H9 (cell line): ENCODE measurements at places on chromosomes 3 and 15. TPM values are rescaled to one million over a fixed set of nuclear protein-coding genes. Genes with fewer than 3 reads are reported as not detected.

GRCh38 chr15:100043068-100043641 is 298.6 kb downstream of the ADAMTS17 start:
- H3K4me1 ChIP-seq = no peaks in the 10 kb centered on the region
- no peak overlapping the region for H3K4me3 ChIP-seq
- no peak overlapping the region for H3K27ac ChIP-seq
- peaks cover 15% of the 10 kb centered on the region for H3K36me3 ChIP-seq
- H3K27me3 ChIP-seq = no peaks in the 10 kb centered on the region

GRCh38 chr3:11080492-11080891 is 73.8 kb upstream of the HRH1 start:
- H3K4me3 ChIP-seq = no peak overlapping the region
- DNase-seq = no peak
- no peaks in the 10 kb centered on the region for H3K4me1 ChIP-seq
- no peaks in the 10 kb centered on the region for H3K27me3 ChIP-seq
- H3K27ac ChIP-seq = no peak overlapping the region

Gene CHL1
- total RNA-seq = 0.04 TPM in 1 of 2 replicates, not detected in the other

Gene AADACL2
- total RNA-seq = not detected in 2 replicates

- no peak for DNase-seq
- no peaks in the 10 kb centered on the region for H3K27me3 ChIP-seq
- no peaks in the 10 kb centered on the region for H3K36me3 ChIP-seq
- no peak overlapping the region for H3K4me3 ChIP-seq
- no peak overlapping the region for H3K27ac ChIP-seq
Observed at GRCh38 chr3:24722087-24722486, 227.4 kb upstream of the THRB start.

DNA sequence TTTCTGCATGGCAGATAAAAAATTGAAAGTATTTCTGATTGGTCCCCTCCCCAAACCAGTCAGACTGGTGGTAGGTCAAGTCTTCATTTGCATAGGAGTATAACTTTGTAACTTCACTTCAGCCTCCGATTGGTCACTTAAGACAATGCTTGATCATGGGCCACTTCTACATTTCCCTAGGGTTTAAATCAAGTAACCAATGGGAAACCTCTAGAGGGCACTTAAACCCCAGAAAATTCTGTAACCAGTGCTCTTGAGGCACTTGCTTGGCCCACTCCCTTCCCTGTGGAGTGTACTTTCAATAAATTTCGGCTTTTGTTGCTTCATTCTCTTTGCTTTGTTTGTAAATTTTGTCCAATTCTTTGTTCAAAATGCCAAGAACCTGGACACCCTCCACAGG is 225.5 kb downstream of the ARPP21 start:
- H3K4me3 ChIP-seq = no peak overlapping the region
- no peak overlapping the region for H3K27ac ChIP-seq
- no peaks in the 10 kb centered on the region for H3K36me3 ChIP-seq
- no peaks in the 10 kb centered on the region for H3K4me1 ChIP-seq
- no peaks in the 10 kb centered on the region for H3K27me3 ChIP-seq
- peak; percentile 19 for DNase-seq
